ENCODE measurements at places on chromosomes 7 and 10.

DNA sequence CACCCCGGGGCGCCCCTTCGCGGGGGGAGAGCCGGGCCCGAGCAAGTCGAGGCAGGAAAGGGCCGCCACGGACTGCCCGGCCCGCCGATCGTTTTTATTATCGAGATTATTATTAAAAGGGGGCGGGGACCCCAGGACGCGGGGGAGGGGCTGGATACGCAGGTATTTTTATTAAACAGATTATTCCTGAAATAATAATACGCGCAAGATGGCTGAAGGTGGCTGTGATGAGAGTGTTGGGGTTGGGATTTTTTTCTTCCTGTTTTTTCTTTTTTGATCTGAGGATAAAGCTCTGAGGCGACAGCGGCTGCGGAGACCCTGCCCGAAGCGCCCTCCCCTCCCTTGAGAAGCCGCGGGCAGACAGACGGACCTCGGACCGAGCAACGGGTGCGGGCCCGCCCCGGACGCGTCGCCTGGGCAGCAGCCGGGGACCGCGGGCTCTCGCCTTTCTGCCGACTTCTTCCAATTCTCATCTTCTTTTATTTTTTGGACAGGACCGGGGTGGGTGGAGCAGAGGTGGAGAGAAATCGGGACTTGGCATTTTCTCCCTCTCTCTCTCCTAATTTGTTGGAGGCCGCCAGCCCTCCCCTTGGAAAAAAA lies 1.4 kb upstream of the TRIM8 start:
- peak; percentile 80 for DNase-seq

- no peak for DNase-seq
These were observed 383.0 kb upstream of the SEMA3C start for GRCh38 chr7:81301815-81302214.

GRCh38 chr7:70389531-70390151 lies 742.3 kb upstream of the GALNT17 start:
- no peak for DNase-seq

DNA sequence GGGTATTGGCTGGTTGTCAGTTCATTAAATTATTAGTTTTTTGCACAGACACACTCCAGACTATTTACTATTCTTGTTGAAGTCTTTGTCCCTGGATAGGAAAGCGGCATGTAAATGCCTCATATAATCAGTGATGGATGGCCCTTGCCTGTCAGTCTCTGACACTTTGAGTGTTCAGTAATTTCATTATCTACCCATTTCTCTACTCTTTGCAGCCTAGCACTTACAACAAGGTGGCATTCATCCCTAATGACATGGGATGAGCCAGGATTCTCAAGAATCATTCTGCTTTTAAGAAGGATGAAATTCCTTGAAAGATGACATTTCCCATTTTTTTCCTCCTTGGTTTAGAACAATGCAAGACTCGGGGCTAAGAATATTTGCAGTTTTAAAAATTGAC lies 155.7 kb downstream of the SORCS3 start:
- no peak for DNase-seq

DNA sequence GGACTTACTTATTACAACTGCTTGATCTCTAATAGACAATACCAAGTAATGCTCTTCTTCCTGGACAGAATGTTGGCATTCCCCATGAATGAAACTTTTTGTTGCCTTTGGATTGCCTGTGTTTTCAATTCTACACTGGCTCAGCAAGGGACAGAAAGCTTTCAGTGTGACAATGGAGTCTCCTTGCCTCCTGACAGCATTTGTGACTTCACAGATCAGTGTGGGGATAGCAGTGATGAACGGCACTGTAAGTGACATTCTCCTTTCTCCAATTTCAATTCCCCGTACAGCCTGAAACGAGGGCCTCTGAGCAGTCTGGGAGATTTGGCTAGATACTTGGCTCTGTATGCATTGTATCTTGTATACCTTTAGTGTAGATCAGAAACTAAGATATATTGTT lies 290 bp downstream of the MALRD1 start:
- DNase-seq, result no peak

DNA sequence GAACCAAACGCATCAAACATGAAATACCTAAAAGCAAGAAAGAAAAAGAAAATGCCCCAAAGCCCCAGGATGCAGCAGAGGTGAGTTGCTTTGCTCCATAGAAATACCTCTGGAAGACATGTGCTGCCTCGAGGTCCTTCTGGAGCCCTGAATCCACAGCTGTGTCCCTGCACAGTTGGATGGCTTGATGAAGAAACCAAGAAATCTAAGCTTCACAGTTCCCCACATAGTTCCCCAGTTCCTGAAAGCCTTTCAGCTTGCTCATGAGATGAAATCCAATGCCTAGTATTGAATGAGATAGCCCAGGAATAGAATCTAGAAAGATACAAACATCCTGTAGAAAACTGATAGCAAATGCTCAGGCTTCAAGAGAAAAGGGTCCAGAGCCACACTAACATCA lies 182.8 kb downstream of the RTKN2 start:
- DNase-seq, result no peak

DNA sequence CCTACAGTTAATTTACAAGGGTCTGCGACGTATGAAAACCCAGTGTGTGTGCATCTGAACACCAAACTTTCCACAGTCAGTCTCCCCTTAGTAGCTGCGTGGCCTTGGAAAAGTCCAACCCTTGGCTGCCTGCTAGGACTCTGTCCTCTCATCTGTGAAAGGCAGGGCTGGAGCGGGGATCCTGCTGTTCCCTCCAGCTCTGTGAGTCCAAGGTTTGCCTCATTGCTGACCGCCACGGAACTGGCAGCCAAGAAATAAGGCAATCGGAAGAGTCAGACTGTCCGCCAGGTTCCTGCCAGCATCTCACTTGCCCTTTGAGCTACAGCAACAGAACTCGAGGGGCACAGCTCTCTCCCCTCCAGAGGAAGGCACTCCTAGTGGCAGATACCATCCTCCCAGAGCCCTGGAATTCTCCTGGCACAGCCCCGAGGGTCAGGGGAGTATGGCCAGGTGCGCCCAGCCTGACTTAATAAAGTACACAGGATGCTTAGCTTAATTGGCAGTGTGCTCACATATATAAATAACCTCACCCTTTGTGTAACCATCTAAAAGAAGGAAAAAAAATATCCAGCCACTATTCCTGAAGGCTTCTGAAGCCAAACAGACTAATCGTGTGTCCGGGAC lies 530.1 kb upstream of the FOXK1 start:
- no peak for DNase-seq

- no peak for DNase-seq
These were observed 286.1 kb upstream of the KLF6 start for GRCh38 chr10:4070921-4071660.

DNA sequence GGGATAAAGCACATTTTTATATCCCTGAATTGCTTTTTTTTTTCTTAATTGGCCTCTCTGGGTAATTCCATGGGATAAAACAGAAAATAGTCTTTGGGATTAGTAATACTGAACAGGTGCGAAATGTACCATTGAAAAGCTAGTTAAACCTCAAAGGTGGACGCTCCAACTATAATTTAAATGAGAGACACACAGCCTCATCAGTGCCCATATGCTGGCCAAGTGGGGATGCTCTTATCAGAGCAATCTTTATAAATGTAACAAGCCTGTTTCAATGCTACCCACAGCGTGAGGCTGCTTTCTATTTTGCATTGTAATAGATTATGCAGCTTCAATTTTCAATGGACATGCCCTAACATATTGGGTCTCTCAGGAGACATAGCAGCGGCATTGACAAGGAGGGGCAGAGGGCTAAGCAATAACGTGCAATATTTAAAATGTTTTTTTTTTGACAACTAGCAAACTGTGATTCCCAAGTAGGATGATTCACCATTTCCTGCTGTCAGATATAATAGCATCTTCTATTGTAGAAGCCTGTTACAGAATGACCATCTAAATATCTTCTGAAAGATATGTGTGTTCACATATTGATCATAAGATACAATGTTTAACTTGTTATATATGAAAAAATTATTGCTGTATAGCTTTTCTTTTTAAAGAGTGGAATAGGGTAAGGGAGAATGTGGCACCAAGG lies 91.3 kb upstream of the BET1 start:
- no peak for DNase-seq

GRCh38 chr10:132370426-132371340 lies 26.3 kb upstream of the PWWP2B start:
- DNase-seq, result no peak

DNA sequence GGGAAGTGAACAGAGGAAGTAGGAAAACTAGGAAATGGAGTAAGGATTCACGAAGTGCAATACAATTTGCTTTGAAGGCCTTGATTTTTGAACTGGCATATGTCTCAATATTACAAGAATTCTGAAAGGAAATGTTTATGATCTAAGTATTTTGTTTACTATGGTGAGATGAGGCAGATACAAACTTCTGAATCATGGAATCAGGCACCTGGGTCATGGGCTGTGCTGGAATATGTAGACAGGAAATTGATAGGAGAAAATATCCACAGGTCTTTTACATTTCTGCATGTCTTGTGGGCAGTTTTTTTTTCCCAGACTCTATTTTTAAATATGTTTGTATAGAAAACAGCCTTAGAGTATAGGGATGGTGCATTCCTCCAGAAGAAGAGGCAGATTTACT lies 117.1 kb downstream of the PPP1R3A start:
- no peak for DNase-seq

DNA sequence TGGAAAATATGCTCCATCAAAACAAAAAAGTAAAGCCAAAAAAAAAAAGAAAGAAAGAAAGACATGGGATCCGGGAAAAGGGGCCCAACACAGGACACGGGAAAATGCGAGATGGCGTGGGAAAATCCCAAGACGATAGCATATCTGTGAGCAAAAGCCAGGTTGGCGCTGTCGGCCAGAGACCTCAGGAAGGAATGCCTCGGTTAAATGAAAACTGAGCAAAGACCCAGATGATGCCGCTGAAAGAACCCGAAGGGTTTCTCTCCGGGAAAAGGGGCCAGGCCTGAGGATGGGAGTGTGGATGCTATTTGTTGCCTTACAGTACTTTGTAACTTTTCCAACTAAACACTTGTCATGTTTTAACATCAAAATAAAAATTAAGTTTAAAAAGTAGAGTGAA lies 49.5 kb upstream of the PPP2R2D start:
- DNase-seq, result no peak

DNA sequence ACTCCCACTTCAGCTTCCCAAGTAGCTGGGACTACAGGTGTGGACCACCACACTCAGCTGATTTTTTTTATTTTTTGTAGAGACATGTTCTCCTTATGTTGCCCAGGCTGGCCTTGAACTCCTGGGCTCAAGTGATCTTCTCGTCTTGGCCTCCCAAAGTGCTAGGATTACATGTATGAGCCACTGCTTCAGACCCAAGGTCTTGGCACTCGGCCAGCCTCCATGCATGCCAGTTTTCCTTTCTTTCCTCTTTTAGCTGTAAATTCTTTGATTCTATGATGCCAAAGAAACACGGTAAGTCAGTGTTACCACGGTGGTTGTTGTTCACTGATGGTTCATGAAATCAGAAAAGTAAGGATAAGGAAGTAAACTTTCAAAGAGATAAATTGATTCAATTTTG lies 3.0 kb upstream of the MGAM start:
- no peak for DNase-seq

DNA sequence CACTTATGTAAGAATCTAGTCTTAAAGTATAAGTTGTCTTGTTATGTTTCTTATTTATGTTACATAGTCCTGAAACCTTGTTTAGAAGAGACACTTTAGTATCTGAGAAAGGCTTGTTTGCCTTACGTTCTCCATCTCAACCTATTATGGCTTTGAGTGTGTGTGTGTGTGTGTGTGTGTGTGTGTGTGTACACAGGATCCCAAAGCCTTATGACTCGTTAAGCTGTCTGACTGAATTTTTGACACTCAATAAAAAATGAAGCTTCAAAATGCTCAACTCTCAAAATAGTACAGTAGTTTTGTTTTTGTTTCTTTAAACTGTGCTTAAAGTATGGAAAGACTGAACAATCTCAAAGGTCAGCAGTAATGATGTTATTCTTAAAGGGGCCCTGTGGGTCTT lies 18.0 kb downstream of the CALU start:
- DNase-seq, result no peak

DNA sequence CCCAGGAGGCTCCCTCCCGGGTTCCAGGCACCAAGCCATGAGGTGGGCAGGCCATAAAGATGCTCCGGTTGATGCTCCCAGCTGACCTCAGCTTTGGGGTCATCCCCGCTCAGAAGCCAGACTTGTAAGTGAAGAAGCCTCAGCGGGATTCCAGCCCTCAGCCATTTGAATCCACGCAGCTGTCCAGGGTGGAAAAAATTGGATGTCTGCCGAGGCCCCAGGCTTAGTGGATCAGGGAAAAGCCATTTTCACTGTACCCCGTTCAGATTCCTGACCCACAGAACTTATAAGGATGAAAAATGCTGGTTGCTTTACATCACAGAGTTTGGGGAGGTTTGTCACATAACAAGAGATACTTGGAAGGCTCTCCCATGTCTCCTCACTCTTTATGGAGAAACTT lies 49.2 kb upstream of the CPN1 start:
- DNase-seq, result peak; percentile 64

DNA sequence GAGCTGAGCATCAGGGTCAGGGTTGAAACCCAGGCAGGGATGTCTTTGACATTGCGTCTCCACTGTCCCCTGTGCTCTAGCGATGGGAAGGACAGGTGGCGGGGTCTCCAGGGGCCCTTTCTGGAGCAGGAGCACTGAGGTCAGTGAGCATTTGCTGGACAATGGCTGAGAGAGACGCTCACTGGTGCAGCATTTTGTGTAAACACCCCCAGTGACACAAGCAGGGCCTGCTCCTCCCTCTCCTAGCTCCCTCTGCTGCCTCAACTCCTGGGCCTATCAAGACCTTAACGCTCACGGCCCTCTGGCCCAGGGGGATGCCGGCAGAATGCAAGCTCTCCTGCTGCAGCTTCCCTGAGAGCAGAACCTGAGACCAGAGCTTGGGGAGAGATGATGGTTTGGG lies 17.4 kb upstream of the INMT start:
- DNase-seq, result no peak

DNA sequence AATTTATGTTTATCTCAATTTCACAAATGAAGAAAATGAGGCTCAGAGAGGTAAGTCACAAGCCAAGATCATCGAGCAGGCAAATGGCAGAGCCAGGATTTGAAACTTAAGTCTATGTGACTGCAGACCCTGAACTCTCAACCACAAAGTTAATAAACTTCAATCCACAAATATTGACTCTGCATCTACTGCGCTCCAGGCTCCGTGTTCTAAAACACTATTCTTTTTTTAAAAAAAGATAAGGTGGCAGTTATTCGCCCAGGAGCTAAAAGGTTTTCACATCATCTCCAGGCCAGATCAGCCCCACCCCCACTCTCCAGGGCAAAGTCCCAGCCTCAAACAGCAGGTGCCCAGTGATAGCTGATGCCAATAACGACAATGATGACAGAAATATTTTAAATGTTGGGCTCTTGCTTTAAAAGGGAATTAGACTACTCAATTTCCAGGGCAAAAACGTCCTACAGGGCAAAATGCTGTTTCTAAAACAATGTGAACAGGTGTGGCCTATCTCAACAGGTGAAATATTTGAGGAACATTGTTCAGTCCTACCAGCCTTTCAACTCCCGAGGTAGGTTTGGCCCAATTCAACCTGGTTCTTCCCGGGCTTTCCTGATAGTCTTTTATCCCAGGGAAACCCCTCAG lies 85.2 kb downstream of the SORBS1 start:
- no peak for DNase-seq

- DNase-seq, result no peak
These were observed 33.7 kb upstream of the DGKI start for GRCh38 chr7:137880432-137880831.

- no peak for DNase-seq
These were observed 71.3 kb downstream of the LANCL2 start for GRCh38 chr7:55436457-55436856.
